ENCODE measurements at places on chromosomes 2 and 18.

- DNase-seq, result no peak
Measured at GRCh38 chr18:79974025-79974654, 9.7 kb downstream of the HSBP1L1 start.

- no peak for DNase-seq
Measured at GRCh38 chr2:95277246-95277906, 3.1 kb downstream of the PROM2 start.

DNA sequence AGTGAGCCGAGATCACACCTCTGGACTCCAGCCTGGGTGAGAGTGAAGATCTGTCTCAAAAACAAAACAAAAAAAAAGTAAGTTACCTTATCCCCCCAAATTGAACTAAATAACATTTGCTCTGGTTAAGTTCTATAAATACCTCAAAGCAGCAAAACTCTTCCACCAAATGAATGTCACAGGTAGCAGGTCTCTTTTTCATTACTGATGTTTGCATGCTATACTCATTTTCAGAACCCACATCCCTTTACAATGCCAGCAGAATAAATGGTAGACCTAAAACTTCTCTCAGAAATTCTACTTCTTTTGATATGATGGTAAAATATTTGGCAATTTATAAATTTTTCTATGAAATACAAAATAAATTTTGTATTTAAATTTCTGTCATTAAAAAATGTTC lies 22.3 kb downstream of the INO80D start:
- DNase-seq, result no peak

- no peak for DNase-seq
Measured at GRCh38 chr18:75473316-75473715, 45.8 kb upstream of the SMIM21 start.

- DNase-seq, result no peak
Measured at GRCh38 chr2:127985026-127985734, 42.7 kb downstream of the SAP130 start.

- no peak for DNase-seq
Measured at GRCh38 chr2:96150791-96151594, 5.8 kb upstream of the DUSP2 start.

DNA sequence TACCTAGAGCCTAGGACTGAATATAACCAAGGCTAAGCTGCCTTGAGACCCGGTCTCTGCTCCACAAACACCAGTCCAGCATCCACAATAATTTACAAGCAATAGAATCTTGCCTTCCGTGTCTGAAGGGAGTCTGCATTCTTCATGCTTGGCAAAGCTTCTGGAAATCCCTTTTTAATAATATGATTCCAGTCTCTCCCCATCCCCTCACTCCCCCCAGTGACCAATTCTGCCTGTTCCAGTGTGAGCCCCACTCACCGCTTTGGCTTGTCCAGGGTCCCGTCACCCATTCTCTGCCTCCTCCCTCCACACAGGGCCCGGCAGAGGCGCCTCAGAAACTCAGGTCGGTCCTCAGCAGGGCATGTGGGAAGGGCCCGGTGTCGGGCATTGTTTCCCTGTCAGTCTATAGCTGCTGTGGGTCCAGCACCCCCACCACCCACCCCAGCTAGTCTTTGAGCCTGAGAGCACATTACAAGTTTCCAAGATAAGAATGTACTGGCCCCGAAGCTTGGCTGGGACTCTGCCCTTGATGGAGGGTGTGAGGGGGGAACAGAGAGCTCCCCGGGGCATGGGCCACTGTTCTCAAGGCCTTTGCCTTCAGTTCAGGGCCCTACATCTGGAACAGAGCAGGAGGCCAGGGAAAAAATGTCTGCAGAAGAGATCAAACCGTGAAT lies 129.7 kb upstream of the MYCN start:
- DNase-seq, result no peak

DNA sequence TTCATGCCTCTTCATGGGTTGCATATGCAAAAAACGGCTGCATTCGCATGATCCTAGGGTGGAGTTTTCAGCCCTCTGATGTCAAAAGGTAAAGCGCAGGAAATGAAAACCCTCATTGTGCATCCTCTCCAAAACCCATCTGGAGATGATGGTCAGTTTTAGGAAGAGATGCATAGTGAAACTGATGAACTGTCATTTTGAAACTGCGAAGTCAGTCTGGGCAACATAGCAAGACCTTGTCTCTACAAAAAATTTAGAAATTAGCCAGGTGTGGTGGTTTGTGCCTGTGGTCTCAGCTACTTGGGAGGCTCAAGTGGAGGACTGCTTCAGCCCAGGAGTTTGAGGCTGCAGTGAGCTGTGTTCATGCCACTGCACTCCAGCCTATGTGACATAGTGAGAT lies 2.5 kb upstream of the TTLL4 start:
- DNase-seq, result no peak

DNA sequence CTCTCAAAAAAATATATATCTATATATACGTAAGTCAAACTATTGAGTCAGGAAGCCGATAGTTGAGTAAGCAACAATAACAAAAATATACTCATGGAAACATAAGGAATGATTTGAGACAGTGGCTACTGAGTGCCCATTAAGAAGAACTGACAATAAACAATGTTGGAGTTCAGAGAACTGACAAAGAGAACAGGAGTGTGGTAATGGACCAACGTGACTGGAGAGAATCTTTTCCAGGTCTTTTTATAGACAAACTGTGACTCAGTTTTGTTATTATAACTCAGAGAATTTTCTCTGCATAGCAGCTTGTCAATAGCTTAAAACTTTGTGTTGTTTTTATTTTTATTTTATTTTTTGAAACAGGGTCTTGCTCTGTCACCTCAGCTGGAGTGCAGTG lies 4.6 kb upstream of the GALM start:
- DNase-seq, result no peak

- no peak for DNase-seq
Measured at GRCh38 chr2:16082276-16082675, 141.9 kb downstream of the MYCN start.

GRCh38 chr2:239961662-239962613 lies 63.2 kb downstream of the NDUFA10 start:
- no peak for DNase-seq

GRCh38 chr18:70421471-70422390 lies 132.9 kb downstream of the SOCS6 start:
- no peak for DNase-seq

All from stimulated activated CD4-positive, alpha-beta T cell treated with anti-CD3 and anti-CD28 coated beads, Interleukin-12 subunit alpha, Interleukin-12 subunit beta, amount 100 ng/mL, for 48 hours (primary cell).